Vagina (tissue), 2 donors: ENCODE measurements at places on chromosomes 4 and X.

- no peak for DNase-seq
Measured at GRCh38 chrX:20421275-20421674, 154.6 kb upstream of the RPS6KA3 start.

GRCh38 chrX:107738272-107738671, 37.3 kb downstream of the TSC22D3 start:
- no peak for DNase-seq

- DNase-seq: peak; percentile 74
Measured at GRCh38 chr4:9943761-9944160, 77.5 kb downstream of the SLC2A9 start.

- DNase-seq: peak; percentile 58
Measured at GRCh38 chr4:184267206-184267608, 49.5 kb upstream of the ENPP6 start.

- DNase-seq: no peak
Measured at GRCh38 chr4:72918362-72918761, 151.2 kb downstream of the COX18 start.

- no peak for DNase-seq
Measured at GRCh38 chr4:80215449-80216052, 18.2 kb downstream of the PRDM8 start.

DNA sequence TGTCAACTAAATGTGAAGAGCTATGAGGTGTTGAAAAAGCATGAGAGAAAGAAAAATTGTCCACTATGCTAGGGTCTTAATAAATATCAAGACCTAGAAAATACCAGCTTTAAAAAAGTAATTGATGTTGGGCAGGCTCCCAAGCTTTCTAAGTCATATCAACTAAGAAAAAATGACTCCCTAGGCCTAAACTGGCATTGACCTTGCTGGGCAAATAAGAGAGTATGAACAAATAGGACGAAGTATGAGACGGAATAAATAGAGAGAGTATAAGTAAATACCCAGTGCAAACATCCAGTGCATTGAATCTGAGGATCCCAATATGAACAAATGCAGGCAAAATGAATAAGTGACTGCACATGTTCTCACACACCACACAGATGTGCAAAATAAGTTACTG, 3.2 kb downstream of the KDR start:
- DNase-seq: no peak

- DNase-seq: no peak
Measured at GRCh38 chrX:87517571-87518141, at the start of gene KLHL4. Gene KLHL4, plus strand, starts transcription at chrX:87517802. Its CDS starts 92 bp downstream, at chrX:87517894.

DNA sequence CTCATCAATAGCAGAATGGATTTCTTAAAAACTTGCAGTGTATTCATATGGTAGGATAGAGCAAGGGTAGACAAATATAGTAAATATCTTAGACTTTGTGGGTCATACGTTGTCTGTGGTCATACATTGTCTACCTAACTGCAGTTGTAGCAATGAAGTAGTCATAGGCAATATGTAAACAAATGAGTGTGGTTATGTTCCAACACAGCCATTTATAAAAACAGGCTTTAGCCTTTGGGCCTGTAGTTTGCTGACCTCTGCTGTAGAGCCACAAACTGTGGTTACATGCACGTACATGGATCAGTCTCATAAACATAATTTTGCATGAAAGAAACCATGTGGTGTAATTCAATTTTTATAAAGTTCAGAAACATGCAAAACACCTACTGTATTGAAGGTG, 98.9 kb downstream of the LARP1B start:
- DNase-seq: no peak

DNA sequence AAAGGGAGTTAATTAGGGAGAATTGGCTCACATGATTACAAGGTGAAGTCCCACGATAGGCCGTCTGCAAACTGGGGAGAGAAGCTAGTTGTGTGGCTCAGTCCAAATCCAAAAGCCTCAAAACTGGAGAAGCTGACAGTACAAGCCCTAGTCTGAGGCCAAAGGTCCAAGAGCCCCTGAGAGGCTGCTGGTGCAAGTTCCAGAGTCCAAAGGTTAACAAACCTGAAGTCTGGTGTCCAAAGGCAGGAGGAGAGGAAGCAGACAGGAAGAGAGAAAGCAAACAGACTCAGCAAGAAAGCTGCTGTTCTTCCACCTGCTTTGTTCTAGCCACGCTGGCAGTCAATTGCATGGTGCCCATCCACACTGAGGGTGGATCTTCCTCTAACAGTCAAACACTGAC, 29.0 kb upstream of the SPACA5B start:
- DNase-seq: no peak

GRCh38 chrX:139759637-139760036, 51.7 kb upstream of the MCF2 start:
- DNase-seq: no peak

- no peak for DNase-seq
Measured at GRCh38 chrX:33339219-33339618, 127.9 kb upstream of the DMD start.

DNA sequence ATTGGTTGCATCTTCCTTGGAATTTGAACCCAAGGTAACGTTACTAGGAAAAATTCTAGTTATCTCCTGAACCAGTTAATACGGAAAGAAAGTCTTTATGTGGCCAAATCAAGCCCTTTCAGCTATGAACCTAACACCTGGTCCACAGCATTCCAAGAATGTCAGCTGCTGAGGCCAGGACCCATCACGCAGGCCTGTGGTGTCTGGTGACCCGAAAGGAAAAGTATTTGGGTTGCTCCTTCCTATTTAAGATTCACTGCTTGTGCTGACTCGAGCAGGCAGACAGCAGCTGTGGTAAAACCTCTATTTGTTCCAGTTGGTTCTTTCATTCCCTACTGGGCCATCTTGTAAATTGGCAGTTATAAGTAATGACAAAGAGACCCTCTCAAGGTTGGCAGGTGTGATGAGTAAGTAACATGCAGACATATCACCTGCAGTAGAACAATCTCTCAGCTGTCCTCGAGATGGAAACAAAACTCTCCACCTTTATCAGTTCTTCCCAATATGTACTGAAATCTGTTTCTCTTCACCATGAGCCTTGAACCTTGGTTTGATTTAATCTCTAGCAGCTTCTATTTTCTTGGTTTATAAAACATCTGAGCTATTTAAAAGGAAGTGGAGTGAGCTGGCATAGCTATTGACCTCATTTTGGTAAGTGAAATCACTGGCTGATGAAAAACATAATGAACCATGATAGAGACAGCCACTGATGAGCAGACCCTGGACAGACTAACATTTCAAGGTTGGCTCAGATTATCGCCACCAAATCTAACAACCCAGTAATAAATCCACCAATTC, 182.1 kb upstream of the SMIM31 start:
- DNase-seq: no peak

DNA sequence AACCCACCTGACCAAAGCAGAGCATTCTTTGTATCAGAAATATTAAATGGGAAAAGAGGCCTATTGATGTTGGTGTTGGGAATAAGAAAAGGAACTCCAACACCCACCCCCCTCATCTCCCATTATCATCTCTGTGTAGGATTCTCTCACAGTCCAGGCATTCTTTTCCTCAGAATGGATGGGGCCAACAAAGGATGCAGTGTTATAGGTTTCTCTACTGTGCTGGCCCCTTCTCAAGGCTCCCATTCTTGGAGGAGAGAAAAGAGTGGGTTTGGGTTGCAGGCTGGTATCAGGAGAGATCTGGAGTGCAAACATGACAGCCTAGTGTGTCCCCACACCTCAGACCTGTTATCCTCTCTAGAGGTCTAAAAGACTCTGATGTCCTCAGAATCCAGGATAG, 59.6 kb downstream of the UGT8 start:
- DNase-seq: no peak

DNA sequence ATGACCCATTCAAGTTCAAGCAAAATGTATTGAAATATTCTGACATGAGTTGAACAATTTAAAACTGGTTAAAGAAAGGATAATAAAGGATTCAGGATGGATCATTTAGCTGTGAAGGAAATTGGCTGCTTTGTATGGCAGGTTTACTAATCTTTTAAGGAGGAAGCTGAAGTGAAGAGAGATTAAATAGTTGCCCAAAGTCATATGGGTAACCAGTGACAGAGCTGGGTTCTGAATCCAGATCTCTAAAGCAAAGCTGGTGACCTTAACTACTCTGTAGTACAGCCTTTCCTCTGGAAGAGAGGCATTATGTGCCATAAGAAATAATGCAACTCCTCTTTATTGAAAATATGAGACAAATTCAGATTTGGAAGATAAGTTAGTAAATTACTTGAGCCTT, 22.8 kb downstream of the FHIP1A start:
- no peak for DNase-seq

DNA sequence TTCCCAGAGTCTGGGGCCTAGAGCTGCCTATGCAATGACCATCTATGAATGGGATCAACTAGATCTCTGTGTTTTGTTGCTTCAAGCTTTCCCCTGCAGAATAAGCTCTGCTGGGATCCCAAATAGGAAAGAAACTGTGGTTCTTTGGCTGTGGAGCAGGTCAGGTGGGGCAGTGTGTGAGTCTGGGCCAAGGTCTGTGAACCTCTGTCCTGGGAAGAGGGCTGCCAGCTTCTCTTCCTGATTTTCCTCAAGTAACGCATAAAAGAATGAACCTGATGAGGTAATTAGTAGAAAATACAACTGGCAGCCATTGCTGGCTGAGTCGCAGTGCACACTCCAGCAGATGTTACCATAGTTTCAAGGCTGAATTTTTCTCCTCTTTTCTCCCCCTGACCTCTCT, 4.6 kb upstream of the PIN4 start:
- no peak for DNase-seq

- no peak for DNase-seq
Measured at GRCh38 chrX:134870419-134870818, 120.4 kb upstream of the SMIM10 start.

GRCh38 chr4:81914623-81915022, 442.9 kb upstream of the RASGEF1B start:
- no peak for DNase-seq

- DNase-seq: no peak
Measured at GRCh38 chrX:49058794-49059193, at the start of gene CCDC120. Gene CCDC120, plus strand, starts transcription at chrX:49058999. Its CDS starts 3,043 bp downstream, at chrX:49062042.
